ENCODE measurements at places on chromosomes 11 and 22. TPM values are rescaled to one million over a fixed set of nuclear protein-coding genes. Genes with fewer than 3 reads are reported as not detected.

- no peak for DNase-seq
Observed at GRCh38 chr22:19723983-19724827, 866 bp downstream of the GP1BB start.

GRCh38 chr11:8019314-8020243, 32.4 kb downstream of the EIF3F start:
- no peak for DNase-seq

UBQLNL gene
- total RNA-seq = not detected

- no peak for DNase-seq
Observed at GRCh38 chr11:66314561-66315497, 2.0 kb downstream of the CD248 start.

ABCC8 gene
- total RNA-seq = not detected

GTF2H1 gene
- 63.0 TPM for total RNA-seq

DNA sequence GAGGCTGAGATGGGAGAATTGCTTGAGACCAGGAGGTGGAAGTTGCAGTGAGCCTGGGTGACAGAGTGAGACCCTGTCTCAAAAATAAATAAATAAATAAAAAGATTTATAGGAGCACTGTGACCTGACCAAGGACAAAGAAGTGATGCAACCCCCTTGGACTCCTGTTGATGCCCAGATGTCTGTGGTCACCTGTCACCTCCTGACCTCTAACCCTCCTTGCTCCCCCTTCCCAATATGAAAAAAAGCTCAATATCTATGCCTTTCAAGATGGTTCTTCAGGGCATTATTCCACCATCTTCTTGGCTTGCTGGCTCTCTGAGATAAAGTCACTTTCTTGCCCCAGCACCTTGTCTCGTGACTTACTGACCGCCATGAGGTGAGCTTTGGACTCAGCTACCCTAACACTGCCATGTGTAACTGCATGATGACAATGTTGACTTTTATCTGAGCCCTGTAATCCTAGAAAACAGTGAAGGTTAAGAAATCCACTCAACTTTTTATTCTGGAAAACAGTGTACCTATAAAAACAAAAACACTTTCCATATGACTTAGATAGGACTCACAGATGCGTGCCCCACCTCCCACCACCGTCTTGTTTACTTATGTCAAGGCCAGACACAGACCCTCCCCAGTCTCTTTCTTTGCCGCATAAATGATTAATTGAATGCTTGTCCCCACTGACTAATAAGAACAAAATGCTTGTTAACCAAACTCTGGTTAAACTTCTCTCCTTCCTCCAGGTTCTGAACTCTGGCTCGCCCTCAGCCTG, 360.5 kb downstream of the BUD13 start:
- DNase-seq = no peak

DNA sequence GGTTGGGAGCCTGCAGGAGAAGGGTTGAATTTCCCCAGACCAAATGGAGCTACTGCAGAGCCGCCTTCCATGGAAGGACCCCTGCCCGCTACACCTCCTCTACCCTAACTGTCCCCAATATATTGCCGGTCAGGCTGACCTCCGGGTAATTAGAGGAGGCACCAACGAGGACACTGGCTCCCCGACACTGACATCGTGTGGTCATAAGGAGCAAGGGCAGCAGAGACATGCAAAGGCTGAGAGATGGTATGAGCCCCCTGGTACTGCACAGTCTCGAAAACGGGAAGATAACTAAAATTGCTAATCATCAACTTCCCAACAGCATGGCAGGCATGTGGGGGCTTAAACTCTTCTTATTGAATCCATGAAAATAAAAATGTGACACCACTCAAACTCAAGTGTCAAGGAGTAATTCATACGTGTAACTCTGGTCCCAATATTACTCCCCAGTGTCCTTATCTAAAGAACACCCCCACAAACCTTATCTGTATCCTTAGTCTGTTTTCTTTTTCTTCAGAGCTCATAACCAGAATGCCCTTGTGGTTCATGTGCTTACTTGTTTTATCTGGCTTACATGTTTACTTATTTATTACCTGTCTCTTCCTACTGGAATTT, 4.4 kb downstream of the CAVIN3 start:
- DNase-seq = peak; percentile 68

- no peak for DNase-seq
Observed at GRCh38 chr11:695288-695537, 191 bp upstream of the DEAF1 start.

OR52E8 gene
- total RNA-seq = not detected

DNA sequence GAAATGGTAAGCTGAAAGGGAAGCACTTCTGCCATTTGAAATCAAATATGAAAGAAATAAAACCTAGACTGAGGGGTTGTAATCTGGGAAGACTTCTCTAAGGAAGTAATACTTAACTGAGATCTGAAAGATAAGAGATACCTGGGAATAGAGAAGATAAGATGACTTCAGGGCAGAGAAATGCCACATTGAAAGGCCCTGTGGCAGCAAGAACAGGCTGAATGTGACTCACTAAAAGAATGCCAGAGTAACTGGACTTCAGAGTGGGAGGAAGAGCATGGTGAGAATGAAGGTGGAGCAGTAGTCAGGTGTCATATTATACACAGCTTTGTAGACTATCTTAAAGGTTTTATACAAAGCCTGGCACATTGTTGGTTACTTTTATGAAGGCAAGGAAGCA, 17.6 kb downstream of the CALCA start:
- no peak for DNase-seq

OR2D2 gene
- not detected for total RNA-seq

DNA sequence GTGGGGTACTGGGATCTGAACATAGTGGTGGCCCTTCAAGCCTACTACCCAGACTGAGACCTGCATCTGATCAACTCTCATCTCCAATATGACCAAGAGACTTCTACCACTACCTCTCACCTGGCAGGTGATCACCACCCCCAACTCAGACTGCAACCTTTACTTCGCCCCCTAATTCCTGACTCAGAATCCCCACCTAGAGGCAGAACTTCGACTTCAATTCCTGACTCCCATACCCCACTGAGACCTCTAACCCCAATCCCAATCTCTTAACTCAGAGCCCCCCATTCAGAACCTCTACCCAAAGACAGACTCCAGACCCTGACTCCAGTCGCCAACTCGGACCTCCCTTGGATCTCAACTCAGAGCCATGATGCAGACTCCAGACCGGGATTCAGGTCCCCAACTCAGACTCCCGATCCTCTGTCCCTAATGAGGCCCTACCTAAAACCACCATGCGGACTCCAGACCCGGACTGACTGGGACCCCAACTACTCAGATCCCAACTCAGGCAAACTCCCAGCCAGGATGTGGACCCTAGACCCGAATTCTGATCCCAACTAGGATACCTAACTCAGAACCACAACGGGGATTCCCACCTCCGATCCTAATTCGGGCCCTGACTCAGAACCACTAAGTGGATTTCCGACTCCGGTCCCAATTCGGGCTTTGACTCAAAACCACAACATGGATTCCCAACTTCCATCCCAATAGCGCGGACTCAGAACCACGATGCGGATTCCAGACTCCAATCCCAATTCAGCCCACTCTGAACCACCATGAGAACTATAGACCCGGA, 1.2 kb downstream of the KCNQ1OT1 start:
- peak; percentile 32 for DNase-seq

OR10G7 gene
- not detected for total RNA-seq

GRCh38 chr11:2593393-2593950, 106.3 kb downstream of the KCNQ1OT1 start:
- DNase-seq = no peak

GRCh38 chr22:38477585-38477984, 9.7 kb downstream of the KDELR3 start:
- no peak for DNase-seq

GRCh38 chr11:10533323-10533722, 7.7 kb downstream of the RNF141 start:
- DNase-seq = no peak

RRM1 gene
- 152 TPM for total RNA-seq

GRCh38 chr11:99795999-99796398, 775.2 kb downstream of the CNTN5 start:
- DNase-seq = no peak

GRCh38 chr11:850775-851763, 8.4 kb downstream of the TSPAN4 start:
- peak; percentile 56 for DNase-seq

GRCh38 chr22:31829505-31829904, 75.7 kb downstream of the DEPDC5 start:
- DNase-seq = no peak

- DNase-seq = no peak
Observed at GRCh38 chr11:135008412-135008811, 596.4 kb upstream of the B3GAT1 start.

DNA sequence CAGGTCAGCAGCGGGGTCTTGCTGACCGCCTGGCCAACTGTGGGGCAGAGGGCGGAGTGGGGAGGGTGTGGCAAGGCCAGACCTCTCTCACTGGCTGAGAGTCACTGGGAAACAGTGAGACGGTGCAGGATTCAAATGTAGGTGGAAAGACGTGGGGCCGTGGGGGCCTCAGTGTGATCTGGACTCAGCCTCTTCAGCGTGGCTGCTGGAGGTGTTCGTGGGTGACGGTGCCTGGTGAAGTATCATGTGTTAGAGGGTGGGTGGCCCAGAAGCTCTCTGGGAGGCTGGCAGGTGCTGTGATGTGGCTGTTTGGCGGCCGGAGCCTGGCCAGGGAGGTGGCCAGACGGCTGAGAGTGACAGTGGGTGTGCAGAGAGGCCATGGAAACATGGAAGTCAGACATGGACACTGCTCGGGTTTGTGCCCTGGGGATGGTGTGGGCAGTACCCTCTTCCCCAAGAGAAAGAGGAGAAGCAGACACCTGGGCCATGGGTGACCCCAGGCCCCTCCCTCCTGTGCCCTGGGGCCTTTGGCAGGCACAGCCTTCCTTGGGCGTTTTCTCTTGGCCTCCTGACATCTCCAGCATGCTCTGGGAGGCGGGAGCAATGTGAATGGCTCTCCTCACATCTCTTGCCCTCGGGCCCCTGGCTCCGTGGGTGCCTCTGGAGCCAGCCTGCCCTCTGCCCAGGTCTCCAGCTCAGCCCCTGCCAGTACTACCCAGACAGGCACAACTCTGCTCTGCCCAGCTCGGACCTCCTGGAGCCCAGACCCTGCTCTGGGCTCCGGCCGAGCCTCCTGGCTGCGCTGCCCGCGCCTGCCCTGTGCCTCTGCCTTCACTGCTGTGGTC, 10.1 kb upstream of the ACR start:
- DNase-seq = no peak

DNA sequence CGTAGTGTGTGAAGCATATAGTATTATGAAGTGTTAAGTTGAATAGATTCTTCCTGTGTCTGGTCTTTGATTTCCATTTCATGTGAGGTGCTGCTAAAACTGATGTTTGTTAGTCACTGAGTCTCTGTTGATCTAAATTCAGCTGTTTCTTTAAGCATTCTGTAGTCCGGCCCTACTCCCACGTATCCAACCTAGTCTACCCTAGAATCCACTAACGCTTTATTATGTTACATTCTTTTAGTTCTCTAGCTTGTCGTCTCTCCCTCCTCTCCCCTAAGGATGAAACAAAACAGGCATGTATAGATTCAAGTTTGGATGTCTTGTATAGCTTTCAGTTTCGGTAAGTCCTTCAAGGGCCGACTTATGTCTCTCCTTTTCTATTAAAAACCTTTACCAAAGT, 4.1 kb downstream of the WEE1 start:
- no peak for DNase-seq

DNA sequence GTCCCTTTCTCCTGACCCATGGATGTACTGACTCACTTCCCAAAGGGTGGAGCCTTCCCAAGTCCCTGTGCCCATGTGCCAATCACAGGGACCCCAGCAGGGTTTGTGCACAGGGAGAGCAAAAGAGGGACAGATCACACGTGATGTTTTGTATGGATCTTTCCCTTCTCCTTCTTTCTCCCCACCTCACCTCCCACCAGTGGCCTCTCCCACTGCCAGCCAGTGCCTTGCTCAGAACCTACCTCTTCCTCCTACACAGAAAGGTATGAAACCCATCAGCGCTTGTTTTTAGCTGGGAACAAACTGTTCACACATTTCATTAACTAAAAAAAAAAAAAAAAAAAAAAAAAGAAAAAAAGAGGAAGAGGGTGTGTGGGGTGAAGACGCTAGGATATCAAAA, 112.9 kb downstream of the DSCAML1 start:
- no peak for DNase-seq

GRCh38 chr11:122509899-122510298, 145.6 kb upstream of the UBASH3B start:
- no peak for DNase-seq

GRCh38 chr11:15912825-15913224, 443.5 kb downstream of the SOX6 start:
- DNase-seq = no peak

GRCh38 chr11:83643115-83643514, 356.9 kb upstream of the CCDC90B start:
- DNase-seq = no peak

- no peak for DNase-seq
Observed at GRCh38 chr11:58574881-58575280, 775 bp downstream of the LPXN start.

GRCh38 chr22:48662476-48663135, 1165.1 kb downstream of the BRD1 start:
- DNase-seq = no peak

DNA sequence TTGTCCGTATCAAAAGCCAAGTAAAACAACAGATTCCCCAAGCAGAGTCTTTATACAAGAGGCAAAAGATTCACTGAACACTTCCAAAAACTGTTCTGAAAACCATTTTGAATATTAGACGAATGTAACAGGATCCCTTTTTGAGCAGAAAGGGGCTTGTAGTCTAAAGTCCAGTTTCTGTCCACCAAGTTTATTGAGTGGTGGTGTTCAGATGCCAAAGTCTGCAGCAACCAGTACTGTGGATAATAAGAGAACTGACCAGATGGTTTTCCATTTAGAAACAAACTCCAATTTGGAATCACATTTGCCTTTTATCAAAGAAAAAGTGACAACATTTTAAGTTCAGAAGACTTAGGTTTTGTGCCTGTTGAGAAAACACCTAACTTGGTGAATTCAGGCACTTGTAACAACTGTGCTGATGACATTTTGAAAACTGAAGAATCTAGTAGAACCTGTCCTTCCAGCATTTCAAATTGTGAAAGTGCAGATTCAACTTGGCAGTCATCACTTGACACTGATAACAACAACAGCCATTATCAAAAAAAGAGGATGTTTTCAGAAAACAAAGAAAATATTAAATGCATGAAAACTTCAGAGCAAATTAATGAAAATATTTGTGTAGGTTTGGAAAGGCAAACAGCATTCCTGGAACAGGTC, 217.1 kb downstream of the CSNK2A3 start:
- peak; percentile 65 for DNase-seq

TRMT112 gene
- total RNA-seq = 246 TPM

RDX gene
- 251 TPM for total RNA-seq

SAC3D1 gene
- 21.2 TPM for total RNA-seq

GRCh38 chr11:131234221-131234620, 136.2 kb upstream of the NTM start:
- DNase-seq = no peak

SEPTIN3 gene
- total RNA-seq = 2.2 TPM

TNNI2 gene
- 8.6 TPM for total RNA-seq

ART5 gene
- total RNA-seq = 1.1 TPM

DNA sequence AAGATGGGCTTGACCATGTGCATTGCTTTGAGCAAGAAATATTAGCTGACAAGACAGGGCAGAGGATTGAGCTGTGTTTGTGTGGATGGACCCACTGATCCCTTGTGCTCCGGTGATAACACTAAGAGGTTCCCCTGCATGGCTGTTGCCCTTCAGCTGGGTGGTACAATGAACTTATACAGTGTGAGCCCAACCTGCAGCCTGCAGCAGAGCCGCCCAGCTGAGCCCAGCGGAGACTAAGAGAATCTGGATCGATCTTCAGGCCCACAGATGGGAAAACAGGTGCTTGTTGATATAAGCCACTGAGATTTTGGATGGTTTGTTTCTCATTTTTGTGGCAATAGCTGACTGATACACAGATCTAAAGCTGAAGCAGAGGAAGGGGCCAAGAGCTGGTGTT, 177.4 kb upstream of the SYT13 start:
- DNase-seq = no peak
